SHP77 (cell line): ENCODE measurements at places on chromosomes 7 and 10.

DNA sequence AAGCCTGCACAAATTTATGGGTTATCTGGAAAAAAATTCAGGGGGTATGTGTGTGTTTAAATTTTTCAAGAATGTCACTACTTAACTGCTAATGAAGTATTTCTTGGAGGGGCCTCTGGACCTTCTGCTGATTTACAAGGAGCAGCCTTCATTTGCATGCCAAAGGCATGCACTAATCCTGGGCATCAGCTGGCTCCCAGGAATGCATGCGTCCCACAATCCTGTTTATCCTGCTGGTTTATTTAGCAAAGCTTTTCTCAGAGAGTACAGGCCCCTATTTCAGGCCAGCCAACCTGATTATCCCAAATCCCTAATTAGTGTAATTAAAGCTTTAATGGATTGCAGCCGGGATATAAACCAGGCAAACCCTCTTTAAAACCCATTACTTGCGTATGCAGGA is 170.4 kb downstream of the TAX1BP1 start:
- DNase-seq = no peak

- DNase-seq = no peak
Measured at GRCh38 chr7:19133390-19133789, 11.8 kb downstream of the FERD3L start.

DNA sequence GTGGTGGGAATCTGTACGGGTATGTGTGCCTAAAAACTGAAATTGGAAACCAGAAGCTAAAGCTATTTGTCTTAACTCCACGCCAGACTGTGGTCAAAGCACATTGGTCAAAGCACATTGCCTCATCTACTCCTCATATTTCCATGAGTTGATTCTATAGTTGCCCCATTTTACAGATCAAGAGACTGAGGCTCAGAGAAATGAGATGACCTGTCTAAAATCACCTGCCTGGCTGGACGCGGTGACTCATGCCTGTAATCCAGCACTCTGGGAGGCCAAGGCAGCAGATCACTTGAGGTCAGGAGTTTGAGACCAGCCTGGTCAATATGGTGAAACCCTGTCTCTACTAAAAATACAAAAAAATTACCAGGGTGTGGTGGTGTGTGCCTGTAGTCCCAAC is 21.7 kb upstream of the MNX1 start:
- DNase-seq = no peak

GRCh38 chr10:43131256-43131655 is 7.0 kb upstream of the CSGALNACT2 start:
- DNase-seq = no peak

GRCh38 chr7:156503196-156503595 is 137.4 kb upstream of the RNF32 start:
- DNase-seq = no peak

- peak; percentile 9 for DNase-seq
Measured at GRCh38 chr10:30701451-30702173, 72.1 kb upstream of the LYZL2 start.
